Uterus (tissue), 4 donors: ENCODE measurements at places on chromosomes 2 and 18.

- no peak overlapping the region for H3K27ac ChIP-seq
- no peaks in the 10 kb centered on the region for H3K36me3 ChIP-seq
- no peaks in the 10 kb centered on the region for H3K4me1 ChIP-seq
- no peaks in the 10 kb centered on the region for H3K27me3 ChIP-seq
- H3K4me3 ChIP-seq, result no peak overlapping the region
These were observed 64.7 kb downstream of the SKA1 start for GRCh38 chr18:50439460-50440015.

DNA sequence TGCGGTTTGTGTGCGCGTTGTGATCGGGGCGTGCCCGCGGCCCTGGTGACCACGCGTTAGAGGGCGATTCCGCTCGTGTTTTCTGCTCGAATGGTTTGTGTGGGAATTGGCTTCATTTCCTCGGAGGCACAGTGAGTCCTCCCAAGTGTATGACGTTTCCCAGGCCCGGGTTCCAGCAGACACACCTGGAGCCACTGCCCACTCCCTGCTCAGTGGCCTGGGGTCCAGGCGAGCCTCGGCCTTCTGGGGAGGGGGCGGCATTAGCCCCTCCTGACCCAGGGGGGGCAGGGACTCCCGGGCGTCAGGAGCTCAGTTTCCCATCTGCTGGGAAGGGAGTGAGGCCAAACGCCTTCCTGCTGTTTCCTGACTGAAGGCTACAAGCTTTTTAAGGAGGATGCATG, 92.1 kb downstream of the NFATC1 start:
- no peak overlapping the region for H3K27ac ChIP-seq
- DNase-seq, result no peak
- no peak overlapping the region for H3K4me3 ChIP-seq
- no peaks in the 10 kb centered on the region for H3K4me1 ChIP-seq
- H3K36me3 ChIP-seq, result no peaks in the 10 kb centered on the region
- H3K27me3 ChIP-seq, result no peaks in the 10 kb centered on the region

DNA sequence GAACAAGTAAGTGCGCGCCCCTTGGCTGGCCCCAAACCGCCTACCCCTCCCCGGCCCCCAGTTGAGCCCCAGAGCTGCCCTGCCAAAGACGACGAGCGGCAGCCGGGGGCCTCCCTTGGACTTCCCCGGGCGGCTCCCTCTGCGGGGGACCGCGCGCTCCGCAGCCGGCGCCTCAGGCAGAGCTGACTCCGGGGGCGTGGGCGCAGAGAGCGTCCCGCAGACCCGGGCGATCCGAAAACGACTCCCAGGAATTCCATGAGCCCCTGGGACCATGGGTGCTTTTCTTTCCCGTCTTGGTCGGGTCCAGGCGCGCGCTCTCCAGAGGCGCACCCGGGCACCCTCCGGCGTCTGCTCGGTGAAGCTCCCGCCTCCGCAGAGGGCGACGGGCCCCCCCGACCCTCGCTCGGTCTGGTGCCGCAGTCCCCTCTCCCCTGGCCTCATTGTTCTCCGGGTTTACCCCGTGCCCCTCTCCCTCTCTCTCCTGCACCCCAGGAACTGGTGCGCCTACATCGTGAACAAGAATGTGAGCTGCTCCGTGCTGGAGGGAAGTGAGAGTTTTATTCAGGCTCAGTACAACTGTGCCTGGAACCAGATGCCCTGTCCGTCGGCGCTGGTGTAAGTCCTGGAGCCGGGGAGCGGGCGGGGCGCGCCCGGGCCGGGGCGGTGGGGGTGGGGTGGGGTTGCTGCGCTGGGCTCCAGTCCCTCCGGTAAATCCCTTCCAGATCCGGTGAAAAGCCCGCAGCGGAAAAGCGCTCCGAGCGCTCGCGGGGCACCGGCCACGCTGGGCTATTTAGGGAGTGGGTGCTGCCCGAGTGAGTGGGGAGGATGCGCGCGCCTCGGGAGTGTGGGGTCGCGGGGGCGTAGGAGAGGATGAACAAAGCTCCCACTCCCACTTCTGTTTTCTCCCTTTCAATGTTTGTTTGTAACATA, 776 bp downstream of the EMILIN2 start:
- H3K27me3 ChIP-seq, result no peaks in the 10 kb centered on the region
- peak; percentile 59 for DNase-seq
- peak overlapping the region; percentile 93 for H3K27ac ChIP-seq
- H3K36me3 ChIP-seq, result no peaks in the 10 kb centered on the region
- no peaks in the 10 kb centered on the region for H3K4me1 ChIP-seq

DNA sequence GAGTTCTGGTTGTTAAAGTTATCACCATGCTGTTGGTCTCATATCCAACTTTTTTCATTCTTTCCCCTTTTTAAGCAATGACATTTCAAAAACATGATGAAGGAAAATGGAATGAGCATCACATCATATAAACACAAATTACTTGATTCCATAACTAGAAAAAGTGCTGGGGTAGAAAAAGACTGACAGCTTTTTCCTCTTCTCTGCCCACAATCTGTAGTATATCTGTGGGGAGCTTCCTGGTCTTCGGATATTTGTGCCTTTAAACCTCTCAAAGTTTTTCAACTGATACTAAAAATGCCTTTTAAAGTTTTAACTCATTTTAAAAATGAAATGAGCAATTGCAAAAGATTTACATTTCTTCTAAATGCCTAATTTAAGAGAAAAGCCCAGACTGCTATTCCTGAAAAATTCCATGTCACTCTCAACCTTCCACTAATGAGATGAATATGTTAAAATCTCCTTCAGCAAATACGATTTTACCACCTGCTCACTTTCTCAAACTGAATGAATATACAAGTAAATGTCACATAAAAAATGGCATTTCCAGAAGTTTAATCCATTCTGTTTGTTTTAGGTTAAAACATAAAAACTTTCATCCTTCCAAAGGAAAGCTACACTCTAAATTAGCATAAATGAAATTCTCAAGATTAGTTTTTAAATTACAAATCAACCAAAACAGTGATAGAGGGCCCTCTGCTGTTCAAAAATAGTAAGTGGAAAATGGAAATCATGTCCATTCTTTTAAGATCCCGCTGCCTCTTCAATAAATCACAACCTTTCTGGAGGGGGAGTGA, 2.1 kb downstream of the DNAH7 start:
- no peak overlapping the region for H3K4me3 ChIP-seq
- no peak overlapping the region for H3K27ac ChIP-seq
- no peaks in the 10 kb centered on the region for H3K4me1 ChIP-seq

GRCh38 chr18:24725644-24726415, 265.4 kb downstream of the HRH4 start:
- H3K4me1 ChIP-seq, result no peaks in the 10 kb centered on the region
- no peak overlapping the region for H3K27ac ChIP-seq
- H3K4me3 ChIP-seq, result no peak overlapping the region
- no peaks in the 10 kb centered on the region for H3K27me3 ChIP-seq
- H3K36me3 ChIP-seq, result no peaks in the 10 kb centered on the region

- H3K4me3 ChIP-seq, result no peak overlapping the region
- H3K36me3 ChIP-seq, result no peaks in the 10 kb centered on the region
- H3K4me1 ChIP-seq, result no peaks in the 10 kb centered on the region
- no peak for DNase-seq
- H3K27me3 ChIP-seq, result no peaks in the 10 kb centered on the region
- H3K27ac ChIP-seq, result no peak overlapping the region
These were observed 48.9 kb downstream of the AGAP1 start for GRCh38 chr2:235542733-235543127.

- H3K4me1 ChIP-seq, result no peaks in the 10 kb centered on the region
- no peak overlapping the region for H3K4me3 ChIP-seq
- DNase-seq, result no peak
- no peaks in the 10 kb centered on the region for H3K27me3 ChIP-seq
- no peak overlapping the region for H3K27ac ChIP-seq
These were observed 160.6 kb upstream of the OSR1 start for GRCh38 chr2:19519045-19519444.
